A549 treated with Hydrocortisone at 1 μM for 4 hours (cell line): ENCODE measurements at places on chromosomes 5 and 9. TPM values are rescaled to one million over a fixed set of nuclear protein-coding genes. Genes with fewer than 3 reads are reported as not detected.

The NUTM2G gene
- not detected in 5 replicates for total RNA-seq

The INSL4 gene
- total RNA-seq, result 13.9 to 17.9 TPM (median 16.5 TPM) in 5 replicates

The SARDH gene
- 0.07 to 0.16 TPM (median 0.15 TPM) in 4 of 5 replicates, not detected in the other for total RNA-seq

The CCDC187 gene
- 0.02 to 0.03 TPM in 2 of 5 replicates, not detected in the others for total RNA-seq

The OBP2B gene
- not detected in 5 replicates for total RNA-seq

The IFNA2 gene
- total RNA-seq, result not detected in 5 replicates

The FOXD4 gene
- total RNA-seq, result 0.23 to 0.55 TPM (median 0.44 TPM) in 5 replicates

The DOCK2 gene
- 2.0 to 4.5 TPM (median 2.4 TPM) in 5 replicates for total RNA-seq

The UBE2QL1 gene
- total RNA-seq, result 1.3 to 1.6 TPM (median 1.4 TPM) in 5 replicates

The MOCS2 gene
- total RNA-seq, result 28.7 to 34.0 TPM (median 30.5 TPM) in 5 replicates

The KDM3B gene
- 33.2 to 55.5 TPM (median 39.2 TPM) in 5 replicates for total RNA-seq

The INSYN2B gene
- total RNA-seq, result 0.12 to 0.25 TPM (median 0.16 TPM) in 5 replicates

The GZMA gene
- total RNA-seq, result not detected in 5 replicates

The CCDC171 gene
- 0.28 to 0.53 TPM (median 0.37 TPM) in 5 replicates for total RNA-seq

The HMCN2 gene
- total RNA-seq, result 0.02 to 0.16 TPM (median 0.10 TPM) in 4 of 5 replicates, not detected in the other

The NKD2 gene
- 18.4 to 22.7 TPM (median 22.2 TPM) in 5 replicates for total RNA-seq

The CDC20B gene
- total RNA-seq, result 0.05 to 0.10 TPM (median 0.06 TPM) in 5 replicates

The IGFBPL1 gene
- total RNA-seq, result 2.1 to 2.9 TPM (median 2.4 TPM) in 5 replicates

The CLIC3 gene
- total RNA-seq, result 2.3 to 5.7 TPM (median 4.6 TPM) in 5 replicates

The HEMGN gene
- total RNA-seq, result not detected in 5 replicates

The ADAMTS13 gene
- total RNA-seq, result 0.51 to 0.73 TPM (median 0.56 TPM) in 5 replicates

The KIF20A gene
- 39.4 to 57.5 TPM (median 43.3 TPM) in 5 replicates for total RNA-seq

The C9 gene
- not detected in 5 replicates for total RNA-seq

The PCDH1 gene
- total RNA-seq, result 1.9 to 4.5 TPM (median 3.4 TPM) in 5 replicates

The TUBB4B gene
- 681 to 782 TPM (median 752 TPM) in 5 replicates for total RNA-seq

The AMBP gene
- 6.3 to 8.7 TPM (median 7.8 TPM) in 5 replicates for total RNA-seq

The RANBP17 gene
- total RNA-seq, result 1.9 to 2.7 TPM (median 2.2 TPM) in 5 replicates

The NXNL2 gene
- total RNA-seq, result 0.44 to 1.2 TPM (median 0.74 TPM) in 5 replicates

The PPP2CA gene
- 215 to 280 TPM (median 271 TPM) in 5 replicates for total RNA-seq

The CNTFR gene
- total RNA-seq, result 0.07 to 0.17 TPM (median 0.14 TPM) in 5 replicates

The WWC1 gene
- 72.4 to 90.2 TPM (median 85.7 TPM) in 5 replicates for total RNA-seq

The GKAP1 gene
- total RNA-seq, result 3.1 to 4.6 TPM (median 4.3 TPM) in 5 replicates

The HRCT1 gene
- total RNA-seq, result 0.20 to 0.47 TPM (median 0.30 TPM) in 5 replicates

The MYMK gene
- total RNA-seq, result not detected in 5 replicates

The GADD45G gene
- 0.21 to 0.69 TPM (median 0.52 TPM) in 5 replicates for total RNA-seq

The POU5F2 gene
- 0.01 TPM in 1 of 5 replicates, not detected in the others for total RNA-seq

The CCDC69 gene
- total RNA-seq, result 1.3 to 1.8 TPM (median 1.3 TPM) in 5 replicates

The IL5 gene
- not detected in 5 replicates for total RNA-seq

The CKMT2 gene
- not detected in 5 replicates for total RNA-seq
